CD8-positive, alpha-beta memory T cell (primary cell): ENCODE measurements at places on chromosomes 3 and 15. TPM values are rescaled to one million over a fixed set of nuclear protein-coding genes. Genes with fewer than 3 reads are reported as not detected.

DNA sequence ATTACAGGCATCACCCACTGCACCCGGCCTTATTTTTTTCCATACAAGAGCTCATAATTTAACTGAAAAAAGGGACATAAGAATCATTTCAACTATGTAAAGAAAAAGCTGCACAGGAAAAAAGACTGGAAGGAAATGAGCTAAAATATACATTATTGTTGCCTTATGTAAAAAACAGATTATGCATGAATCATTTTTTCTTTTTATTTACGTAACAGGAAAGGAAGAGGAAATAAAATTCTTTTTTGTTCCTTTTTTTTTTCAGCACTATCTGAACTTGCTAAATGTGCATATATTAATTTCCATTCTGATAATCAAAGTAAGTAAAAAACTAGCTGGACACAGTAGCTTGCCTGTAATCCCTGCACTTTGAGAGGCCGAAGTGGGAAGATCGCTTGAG is 12.1 kb downstream of the KIF9 start:
- no peak overlapping the region for H3K27ac ChIP-seq
- no peaks in the 10 kb centered on the region for H3K4me1 ChIP-seq
- H3K4me3 ChIP-seq: no peak overlapping the region
- no peaks in the 10 kb centered on the region for H3K36me3 ChIP-seq

GRCh38 chr3:99845999-99846398 is 28.3 kb downstream of the CMSS1 start:
- no peak for DNase-seq
- no peaks in the 10 kb centered on the region for H3K36me3 ChIP-seq
- H3K27ac ChIP-seq: no peak overlapping the region
- no peaks in the 10 kb centered on the region for H3K4me1 ChIP-seq
- no peak overlapping the region for H3K4me3 ChIP-seq
- no peaks in the 10 kb centered on the region for H3K27me3 ChIP-seq

Gene ESYT3
- polyA plus RNA-seq: not detected

Gene ZMYND10
- polyA plus RNA-seq: 1.1 TPM

GRCh38 chr3:100209948-100210771 is 50.6 kb upstream of the TBC1D23 start:
- peaks cover 13% of the 10 kb centered on the region for H3K4me1 ChIP-seq
- H3K27me3 ChIP-seq: no peaks in the 10 kb centered on the region
- H3K36me3 ChIP-seq: no peaks in the 10 kb centered on the region

Gene PLSCR2
- polyA plus RNA-seq: not detected

DNA sequence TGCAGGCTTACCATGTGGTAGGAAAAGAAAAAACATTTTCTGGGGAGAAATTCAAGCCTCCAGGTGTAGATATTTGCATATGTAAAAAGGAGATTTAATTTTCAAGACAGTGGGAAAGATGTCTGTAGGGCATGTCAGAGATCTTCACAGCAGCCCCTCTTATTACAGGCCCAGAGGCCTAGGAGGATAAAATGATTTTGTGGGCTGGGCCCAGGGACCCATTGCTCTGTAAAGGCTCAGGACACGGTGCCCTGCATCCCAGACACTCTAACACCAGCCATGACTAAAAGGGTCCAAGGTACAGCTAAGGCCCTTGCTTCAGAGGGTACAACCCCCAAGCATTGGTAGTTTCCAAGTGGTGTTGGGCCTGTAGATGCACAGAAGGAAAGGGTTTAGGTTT is 680.1 kb downstream of the IGSF11 start:
- no peak overlapping the region for H3K4me3 ChIP-seq
- no peaks in the 10 kb centered on the region for H3K36me3 ChIP-seq

GRCh38 chr15:74799255-74799855 is 13.3 kb upstream of the LMAN1L start:
- no peak for DNase-seq
- peaks cover 50% of the 10 kb centered on the region for H3K36me3 ChIP-seq
- peak overlapping the region; percentile 65 for H3K27ac ChIP-seq
- peaks cover 63% of the 10 kb centered on the region for H3K4me1 ChIP-seq
- peak overlapping the region; percentile 32 for H3K4me3 ChIP-seq
- H3K27me3 ChIP-seq: no peaks in the 10 kb centered on the region

GRCh38 chr3:58013099-58013498 is 4.9 kb downstream of the FLNB start:
- no peak overlapping the region for H3K27ac ChIP-seq
- peaks cover 31% of the 10 kb centered on the region for H3K4me1 ChIP-seq
- no peak for DNase-seq
- no peaks in the 10 kb centered on the region for H3K36me3 ChIP-seq
- no peak overlapping the region for H3K4me3 ChIP-seq

DNA sequence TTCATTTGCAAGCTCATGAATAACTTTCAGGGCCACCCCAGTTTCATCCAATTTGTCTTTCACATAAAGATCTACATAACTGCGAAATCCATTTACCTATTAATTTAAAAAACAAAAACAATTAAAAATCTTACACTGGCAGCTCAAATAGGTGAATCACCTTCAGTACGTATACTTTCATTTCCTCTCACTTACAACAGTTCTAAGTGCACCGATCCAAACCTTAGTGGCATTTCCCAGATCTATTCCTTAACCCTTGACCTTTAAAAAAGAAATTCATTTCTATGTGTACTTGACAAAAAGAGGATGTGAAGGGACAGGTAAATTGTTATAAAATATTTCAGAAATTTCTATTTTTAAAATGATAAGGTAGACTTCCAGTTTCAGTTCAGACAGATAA is 30.8 kb downstream of the TOP2B start:
- H3K4me1 ChIP-seq: no peaks in the 10 kb centered on the region
- H3K27me3 ChIP-seq: no peaks in the 10 kb centered on the region
- peaks cover 32% of the 10 kb centered on the region for H3K36me3 ChIP-seq
- DNase-seq: no peak
- no peak overlapping the region for H3K27ac ChIP-seq

Gene TRPM1
- polyA plus RNA-seq: 0.03 TPM

Gene CCDC66
- polyA plus RNA-seq: 25.0 TPM

Gene SLC24A5
- polyA plus RNA-seq: not detected
